Left lobe of liver (tissue), 2 donors: ENCODE measurements at places on chromosomes 4 and X.
A peak's percentile ranks its signal among the peaks of the same experiment; 100 is the strongest.

GRCh38 chr4:89064848-89065247 is 7.9 kb upstream of the FAM13A start:
- DNase-seq, result no peak

GRCh38 chr4:123452616-123453015 is 56.0 kb downstream of the SPRY1 start:
- DNase-seq, result no peak

GRCh38 chr4:137775701-137776100 is 243.4 kb upstream of the PCDH18 start:
- no peak for DNase-seq

- DNase-seq, result no peak
Measured at GRCh38 chr4:3779509-3779908, 13.3 kb downstream of the ADRA2C start.

GRCh38 chrX:38271154-38271716 is 50.6 kb upstream of the SRPX start:
- no peak for DNase-seq

DNA sequence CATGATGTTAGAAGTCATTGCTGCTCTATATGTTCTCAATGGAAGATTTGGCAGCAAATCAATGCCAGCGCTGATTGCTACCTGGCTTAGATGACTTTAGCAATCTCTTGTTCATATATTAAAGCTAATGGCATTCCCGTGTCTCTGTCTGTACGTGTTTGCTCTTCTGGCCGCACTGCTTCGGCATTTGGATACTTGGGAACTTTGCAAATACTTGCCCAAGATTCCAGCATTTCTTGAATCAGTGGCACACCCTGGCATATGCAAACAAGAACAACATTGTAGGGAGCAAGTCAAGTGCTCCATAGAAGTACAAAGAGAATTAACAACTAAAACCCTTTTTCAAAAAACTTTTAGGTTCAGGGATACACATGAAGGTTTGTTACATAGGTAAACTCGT is 128.9 kb upstream of the TMEM164 start:
- DNase-seq, result no peak

DNA sequence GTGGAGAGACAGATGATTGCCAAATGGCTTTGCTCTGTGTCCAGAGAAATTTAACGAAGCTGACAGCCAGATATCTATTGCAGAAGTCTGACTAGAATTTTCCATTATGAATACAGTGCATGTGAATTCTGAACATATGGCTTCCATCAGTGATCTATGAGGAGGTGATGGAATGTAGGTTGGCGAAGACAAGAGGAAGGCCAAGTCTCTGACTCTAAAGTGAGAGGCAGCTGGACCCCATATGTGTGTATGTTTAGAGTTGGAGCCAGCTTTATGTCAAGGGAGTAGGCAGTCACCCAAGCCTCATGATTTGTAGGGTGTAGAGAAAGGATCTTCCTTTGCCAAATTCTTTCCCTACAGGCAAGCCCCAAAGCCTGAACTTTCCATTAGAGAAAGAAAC is 76.2 kb upstream of the TEX13D start:
- DNase-seq, result no peak

- DNase-seq, result no peak
Measured at GRCh38 chr4:158036998-158037397, 135.8 kb downstream of the GASK1B start.

DNA sequence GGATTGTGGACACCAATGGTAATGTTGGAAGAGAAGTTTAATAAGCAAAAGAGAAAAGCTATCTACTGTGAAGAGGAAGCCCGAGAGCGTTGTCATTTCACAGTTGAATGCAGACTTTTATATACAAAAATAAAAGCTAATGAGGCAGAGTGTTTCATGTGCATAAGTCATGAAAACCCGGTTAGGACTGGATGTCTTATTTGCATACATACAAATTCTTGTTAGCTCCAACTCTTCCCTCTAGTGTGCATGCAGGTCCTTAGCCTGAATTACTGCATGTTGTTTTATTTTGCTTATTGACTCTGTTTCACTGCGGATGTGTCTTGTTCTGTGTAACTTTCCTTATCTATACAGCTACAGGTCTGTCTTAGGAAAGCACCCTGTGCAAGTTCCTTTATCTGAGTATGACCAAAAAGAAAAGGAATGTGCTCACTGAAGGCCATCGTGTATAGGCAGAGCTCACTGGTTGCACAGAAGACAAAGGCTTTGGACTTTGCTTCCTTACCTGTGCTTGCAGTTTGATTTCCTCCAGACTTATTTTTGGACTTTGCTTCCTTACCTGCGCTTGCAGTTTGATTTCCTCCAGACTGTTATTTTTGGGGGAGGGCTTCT is 25.1 kb upstream of the UGT2B11 start:
- no peak for DNase-seq

DNA sequence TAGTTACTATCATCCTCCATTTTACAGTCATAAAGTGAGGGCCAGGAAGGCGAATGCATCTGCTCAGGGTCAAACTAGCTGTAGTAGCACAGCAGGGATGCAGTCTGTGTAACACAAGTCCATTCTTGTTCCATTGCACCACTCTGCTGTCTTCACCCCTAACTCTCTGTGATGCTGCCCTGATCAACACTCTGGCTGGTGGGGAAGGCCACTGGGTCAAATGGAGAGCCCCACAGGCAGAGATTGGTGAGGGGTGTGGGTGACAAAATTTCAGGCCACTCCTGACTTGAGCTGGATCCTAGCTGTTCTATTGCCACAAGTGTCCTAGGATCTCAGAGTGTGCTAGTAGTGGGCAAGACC is 136.5 kb downstream of the PJA1 start:
- no peak for DNase-seq

DNA sequence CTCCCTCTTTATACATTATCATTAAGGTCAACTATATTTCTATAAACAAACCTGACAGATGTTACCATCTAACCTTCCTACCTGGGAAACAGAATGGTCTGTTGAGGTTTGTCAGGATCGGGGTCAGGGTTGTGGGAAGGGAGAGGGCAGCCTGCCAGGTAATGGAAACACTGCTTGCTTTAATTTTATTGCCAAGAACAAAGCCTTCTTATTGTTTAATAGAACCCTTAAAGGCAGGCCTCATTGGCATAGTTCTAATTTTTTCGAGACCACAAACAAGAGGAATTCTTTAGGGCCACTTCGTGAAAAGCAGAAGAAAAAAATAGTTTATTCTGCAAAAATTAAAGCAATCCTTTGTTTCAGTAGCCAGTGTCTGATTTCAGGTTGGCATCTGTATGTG is 113.2 kb downstream of the MID1 start:
- DNase-seq, result no peak

- DNase-seq, result peak; percentile 54
Measured at GRCh38 chr4:13701937-13702446, 74.5 kb upstream of the BOD1L1 start.

DNA sequence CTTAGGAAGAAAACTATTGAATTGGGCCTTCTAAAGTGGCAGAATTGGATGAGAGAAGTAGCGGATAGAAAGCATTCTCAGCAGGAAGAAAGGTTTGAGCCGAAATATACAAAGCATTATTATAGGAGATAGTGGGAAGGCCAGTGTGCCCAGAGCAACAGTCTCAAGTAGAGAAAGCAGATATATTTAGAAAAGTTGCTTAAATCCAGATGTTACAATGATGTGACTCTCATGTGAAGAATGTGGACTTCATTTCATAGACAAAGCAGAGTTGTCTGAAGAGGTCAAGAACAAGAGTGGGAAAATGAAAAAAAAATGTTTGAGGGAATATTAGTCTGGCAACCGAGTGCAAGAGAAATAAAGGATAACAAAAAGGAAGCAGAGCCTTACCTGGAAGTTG is 66.9 kb downstream of the SYNPO2 start:
- DNase-seq, result no peak

DNA sequence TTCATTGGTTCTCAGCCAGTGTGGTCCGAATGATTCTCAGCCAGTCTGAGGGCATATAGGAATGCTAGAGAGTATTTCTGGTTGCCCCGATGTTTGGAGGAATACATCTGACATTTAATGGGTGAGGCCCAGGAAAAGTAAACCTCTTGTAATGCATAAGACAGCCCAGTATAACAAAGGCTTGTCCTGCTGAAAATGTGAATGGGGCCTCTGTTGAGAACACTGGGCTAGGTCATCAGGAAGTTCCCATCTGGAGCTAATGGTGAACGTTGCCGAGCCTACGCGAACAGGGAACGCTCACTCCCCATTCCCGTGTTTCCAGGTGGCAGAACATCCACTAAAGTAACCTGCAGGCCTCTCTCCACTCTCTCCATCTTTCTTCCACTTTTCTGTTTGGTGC is 132.0 kb upstream of the CLNK start:
- no peak for DNase-seq

DNA sequence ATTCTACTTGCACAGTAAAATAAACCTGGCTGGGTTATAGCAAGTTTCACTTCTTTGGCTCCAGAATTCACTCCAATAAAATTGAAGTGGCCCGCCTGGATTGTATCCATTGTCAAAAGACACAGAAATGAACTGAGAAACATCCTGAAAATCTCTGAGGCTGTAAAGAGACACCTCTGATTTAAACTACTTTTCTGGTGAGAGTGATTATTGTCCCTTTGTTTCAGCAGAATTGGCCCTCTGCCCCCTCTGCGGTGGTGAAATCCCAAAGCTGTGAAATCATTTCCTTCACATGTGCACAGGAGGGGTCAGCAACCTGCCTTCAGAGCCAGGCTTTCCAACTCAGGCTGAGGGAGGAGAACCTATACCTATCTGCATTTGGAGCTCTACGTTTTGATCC is 23.0 kb downstream of the GAB3 start:
- DNase-seq, result peak; percentile 66

GRCh38 chrX:41889317-41890025 is 33.9 kb downstream of the CASK start:
- no peak for DNase-seq

DNA sequence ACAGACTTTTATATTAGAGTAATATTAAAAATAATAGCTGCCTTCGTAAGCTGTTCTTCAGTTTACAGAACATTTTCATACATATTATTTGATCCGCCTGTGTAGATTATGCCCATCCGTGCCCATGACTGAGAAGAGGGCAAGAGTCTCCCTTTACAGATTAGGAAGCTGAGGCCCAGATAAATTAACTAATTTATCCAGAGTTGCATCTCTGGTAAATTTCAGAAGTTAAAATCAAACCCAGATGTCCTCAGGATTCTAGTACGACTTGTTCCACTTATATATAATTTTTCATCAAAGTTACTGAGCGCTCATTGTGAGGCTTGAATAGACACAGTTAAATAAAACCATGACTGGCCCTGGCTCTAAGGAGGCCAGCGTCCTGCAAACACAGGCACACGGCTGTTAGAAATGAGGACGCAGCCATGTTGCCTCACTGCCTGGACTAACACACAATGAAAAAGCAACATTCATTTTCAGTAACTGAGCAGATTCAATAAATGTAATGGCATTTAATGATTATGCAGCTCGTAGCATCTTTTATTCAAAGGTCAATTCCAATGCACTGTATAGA is 148.0 kb downstream of the TENM3 start:
- DNase-seq, result no peak

GRCh38 chr4:140755774-140756318 is 339 bp downstream of the TBC1D9 start:
- peak; percentile 59 for DNase-seq

GRCh38 chrX:150348365-150348764 is 14.8 kb upstream of the MAMLD1 start:
- DNase-seq, result no peak

DNA sequence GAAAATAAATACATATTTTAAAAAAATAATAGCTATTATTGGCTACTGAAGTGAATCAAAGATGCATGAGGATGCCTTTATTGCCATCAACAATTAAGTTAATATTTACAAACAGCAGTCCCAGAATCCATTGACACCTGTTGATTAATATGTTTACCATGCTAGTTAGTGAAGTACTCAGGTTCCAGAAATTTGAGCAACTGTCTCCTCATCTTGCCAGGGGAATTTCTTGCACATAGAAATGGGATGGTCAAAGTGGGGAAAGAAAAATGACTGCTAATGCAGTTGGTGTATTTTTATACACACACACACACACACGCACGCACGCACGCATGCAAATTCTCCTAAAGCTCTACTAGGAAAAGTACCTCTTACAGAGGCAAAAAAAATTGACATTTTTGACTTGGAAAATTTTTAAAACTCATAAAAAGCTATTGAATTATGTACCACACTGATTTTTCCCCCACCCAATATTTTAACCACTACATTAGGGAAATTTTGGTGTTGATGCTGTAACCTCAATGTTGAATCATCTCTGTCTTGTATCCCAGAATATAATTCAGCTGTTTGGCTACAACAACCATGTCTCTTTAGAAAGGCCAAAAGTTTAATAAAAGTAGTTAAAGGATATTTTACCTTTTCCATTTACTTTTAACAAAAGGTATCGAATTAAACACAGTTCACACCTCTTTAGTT is 105.3 kb upstream of the TMEM150C start:
- DNase-seq, result no peak

DNA sequence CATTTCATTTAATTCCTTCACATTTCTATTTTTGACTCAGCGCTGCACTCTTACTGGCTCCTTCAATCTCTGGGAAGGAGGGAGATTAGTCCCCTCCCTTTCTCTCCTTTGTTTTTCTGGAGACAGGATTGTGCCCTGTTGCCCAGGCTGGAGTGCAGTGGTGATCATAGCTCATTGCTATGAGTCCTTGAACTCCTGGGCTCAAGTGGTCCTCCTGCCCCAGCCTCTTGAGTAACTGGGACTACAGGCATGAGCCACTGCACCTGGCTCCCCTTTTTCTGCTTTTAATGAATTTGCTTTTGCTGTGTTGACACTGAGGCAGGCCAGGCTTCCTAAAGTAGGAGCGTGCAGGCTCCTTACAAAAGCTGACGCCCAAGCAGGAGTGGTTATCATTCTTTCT is 10.5 kb downstream of the TBC1D14 start:
- DNase-seq, result no peak

DNA sequence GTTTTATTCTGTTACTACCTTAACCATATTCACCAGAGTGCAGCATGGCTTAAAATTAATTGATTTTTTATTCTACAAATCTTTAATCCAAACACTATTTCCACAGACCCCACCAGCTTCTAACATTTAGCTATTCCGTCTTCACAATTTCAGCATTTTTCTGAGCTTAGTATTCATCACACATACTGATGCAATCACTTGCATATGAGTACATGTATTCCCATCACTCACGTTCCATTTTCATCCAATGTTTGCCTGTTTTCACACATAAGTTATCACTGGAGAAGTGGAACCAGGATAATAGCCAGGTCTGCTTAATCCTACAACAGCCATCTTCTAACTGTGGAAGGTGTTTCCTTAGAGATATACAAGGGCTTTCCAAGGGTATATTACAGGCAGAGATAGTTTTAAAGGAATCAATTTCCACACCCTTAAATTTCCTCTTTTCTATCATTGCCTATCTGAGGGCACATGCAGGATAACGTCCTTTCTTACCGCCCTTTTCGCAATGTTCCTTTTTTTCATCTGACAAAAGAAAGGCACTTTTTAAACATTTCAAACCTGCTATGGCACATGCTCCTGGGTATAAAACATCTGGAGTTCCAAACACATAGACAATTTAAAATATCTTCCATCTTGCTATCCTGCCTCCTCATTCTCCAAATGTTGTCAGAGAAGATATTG is 115.8 kb downstream of the CORIN start:
- no peak for DNase-seq

DNA sequence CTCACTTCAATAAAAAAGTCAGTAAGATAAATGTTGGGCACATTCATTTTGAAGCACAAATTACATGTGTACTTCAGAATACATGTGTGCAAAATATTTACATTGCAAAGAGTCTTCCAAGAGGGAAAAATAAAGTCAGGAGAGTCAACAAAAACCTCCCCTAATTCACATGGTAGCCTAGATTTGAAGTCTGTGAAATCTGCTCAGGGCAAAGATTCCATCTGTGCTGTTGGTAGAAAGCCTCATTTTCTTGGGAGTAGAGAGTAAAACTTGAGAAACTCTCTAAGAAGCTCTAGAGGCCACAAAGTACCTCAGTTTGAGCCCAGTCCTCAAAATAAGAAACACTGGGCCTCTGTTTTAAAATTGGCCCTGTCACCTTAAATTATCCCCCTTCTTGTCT is 303.4 kb downstream of the RAB28 start:
- no peak for DNase-seq
